ENCODE measurements at places on chromosomes 7 and 10.

- H3K36me3 ChIP-seq: no peaks in the 10 kb centered on the region
- H3K27me3 ChIP-seq: no peaks in the 10 kb centered on the region
- no peak for DNase-seq
- H3K4me1 ChIP-seq: no peaks in the 10 kb centered on the region
Measured at GRCh38 chr10:107091126-107091525, 73.4 kb downstream of the SORCS1 start.

GRCh38 chr7:119936836-119937235 lies 336.1 kb upstream of the KCND2 start:
- no peak overlapping the region for H3K27ac ChIP-seq
- H3K4me3 ChIP-seq: no peak overlapping the region
- no peak for DNase-seq
- no peaks in the 10 kb centered on the region for H3K36me3 ChIP-seq
- H3K27me3 ChIP-seq: no peaks in the 10 kb centered on the region
- H3K4me1 ChIP-seq: no peaks in the 10 kb centered on the region

DNA sequence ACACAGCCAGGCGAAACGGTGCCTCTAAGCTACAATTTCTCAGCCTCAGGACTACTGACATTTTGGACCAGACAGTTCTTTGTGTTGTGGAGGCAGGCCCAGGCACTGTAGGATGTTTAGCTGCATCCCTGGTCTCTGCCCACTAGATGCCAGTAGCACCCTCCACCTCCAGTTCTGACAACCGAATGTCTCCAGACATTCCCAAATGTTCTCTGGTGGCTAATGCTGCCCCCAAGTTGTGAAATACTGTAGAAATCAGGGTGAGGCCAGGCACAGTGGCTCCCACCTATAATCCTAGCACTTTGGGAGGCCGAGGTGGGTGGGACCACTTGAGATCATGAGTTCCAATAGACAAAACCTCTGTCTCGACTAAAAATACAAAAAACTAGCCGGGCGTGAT lies 18.2 kb downstream of the HNRNPF start:
- H3K4me3 ChIP-seq: no peak overlapping the region
- H3K27me3 ChIP-seq: no peaks in the 10 kb centered on the region
- peaks cover 89% of the 10 kb centered on the region for H3K36me3 ChIP-seq
- H3K27ac ChIP-seq: no peak overlapping the region
- DNase-seq: no peak
- H3K4me1 ChIP-seq: peaks cover 44% of the 10 kb centered on the region

DNA sequence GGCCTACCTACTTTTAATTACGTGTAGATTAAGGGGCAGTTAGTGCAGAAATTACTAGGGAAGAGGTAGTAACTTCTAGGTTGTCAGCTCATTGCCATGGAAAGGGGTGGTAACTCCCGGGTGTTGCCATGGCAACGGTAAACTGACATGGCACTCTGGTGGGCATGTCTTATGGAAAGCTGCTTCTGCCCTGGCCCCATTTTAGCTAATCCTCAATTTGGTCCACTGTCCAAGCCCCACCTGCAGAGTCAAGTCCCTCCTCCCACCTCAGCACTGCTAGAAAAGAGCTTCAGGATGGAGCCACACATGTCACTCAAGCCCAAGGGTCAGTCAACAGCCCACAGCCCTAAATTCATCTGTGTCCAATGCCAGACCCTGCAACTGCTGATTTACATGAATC lies 7.5 kb upstream of the ZKSCAN1 start:
- H3K4me3 ChIP-seq: no peak overlapping the region
- H3K4me1 ChIP-seq: peaks cover 31% of the 10 kb centered on the region
- no peak overlapping the region for H3K27ac ChIP-seq
- no peak for DNase-seq

DNA sequence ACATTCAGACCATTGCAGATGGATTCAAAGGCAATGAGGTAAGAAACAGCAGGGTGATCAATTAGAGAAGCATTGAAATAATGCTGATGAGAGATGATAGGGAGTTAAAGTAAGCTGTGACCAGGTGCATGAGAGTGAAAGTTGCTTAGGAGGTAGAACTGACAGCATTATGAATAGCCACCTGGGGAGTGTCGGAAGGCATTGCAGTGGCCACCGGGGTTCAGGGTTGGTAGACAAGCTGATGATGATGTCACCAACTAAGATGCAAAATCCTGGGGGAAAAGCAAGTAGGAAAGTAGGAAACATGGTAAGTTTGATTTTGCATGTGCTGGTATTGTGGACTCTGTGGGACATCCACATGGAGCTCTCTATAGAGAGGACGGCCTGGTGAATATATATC lies 211.9 kb upstream of the ETV1 start:
- H3K27ac ChIP-seq: no peak overlapping the region
- H3K27me3 ChIP-seq: no peaks in the 10 kb centered on the region
- no peak overlapping the region for H3K4me3 ChIP-seq
- no peaks in the 10 kb centered on the region for H3K4me1 ChIP-seq
- no peaks in the 10 kb centered on the region for H3K36me3 ChIP-seq

DNA sequence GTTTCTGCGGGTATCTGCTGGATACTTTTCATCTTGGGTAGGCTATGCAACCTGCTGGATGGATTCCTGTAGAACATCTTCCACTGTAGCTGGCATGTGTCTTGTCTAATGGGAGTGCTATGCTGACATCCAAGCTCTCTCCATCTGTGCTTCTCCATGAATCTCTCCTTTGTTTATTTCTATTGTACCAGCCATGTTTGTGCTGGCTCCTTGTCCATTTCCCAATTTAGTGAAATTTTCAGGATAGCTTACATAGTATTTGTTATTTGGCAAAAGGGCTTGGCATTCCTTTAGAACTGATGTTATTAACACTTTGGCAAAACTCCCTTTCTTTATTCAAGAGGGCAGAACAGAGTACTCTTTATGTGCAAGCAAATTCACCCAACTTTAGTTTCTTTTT lies 198.0 kb downstream of the CSTF2T start:
- no peaks in the 10 kb centered on the region for H3K27me3 ChIP-seq
- H3K27ac ChIP-seq: no peak overlapping the region
- DNase-seq: no peak

DNA sequence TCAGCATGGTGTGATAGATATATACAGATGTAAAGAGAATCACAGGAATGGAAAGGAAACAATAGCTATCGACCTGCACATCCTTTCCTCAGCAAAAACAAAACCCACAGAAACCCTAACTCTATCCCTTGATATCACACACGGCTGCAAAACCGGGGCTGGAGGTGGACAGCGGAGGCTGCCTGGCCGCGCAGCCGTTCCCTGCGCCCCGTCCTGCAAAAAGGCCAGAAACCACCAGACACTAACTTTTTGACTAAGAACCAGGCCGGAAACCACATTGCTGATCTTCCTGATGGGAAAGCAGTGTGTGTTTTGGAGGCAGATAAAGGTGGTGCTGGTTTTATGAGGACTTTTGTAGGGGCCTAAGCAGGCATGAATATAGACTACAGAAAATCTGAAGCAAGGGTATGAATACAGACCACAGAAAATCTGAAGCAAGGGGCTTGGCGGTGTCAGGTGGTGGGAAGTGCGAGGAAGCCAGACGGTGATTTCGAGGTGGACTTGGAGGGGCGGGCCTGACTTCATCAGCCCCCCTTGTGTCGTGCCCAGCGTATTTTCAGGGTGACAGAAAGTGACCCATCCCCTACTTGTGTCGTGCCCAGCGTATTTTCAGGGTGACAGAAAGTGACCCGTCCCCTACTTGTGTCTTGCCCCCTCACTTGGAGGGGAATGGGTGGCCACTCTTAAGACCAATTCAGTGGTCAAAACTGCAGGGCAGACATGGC lies 123.3 kb downstream of the WDR37 start:
- peak; percentile 56 for DNase-seq
- no peak overlapping the region for H3K4me3 ChIP-seq
- no peaks in the 10 kb centered on the region for H3K27me3 ChIP-seq
- H3K36me3 ChIP-seq: no peaks in the 10 kb centered on the region

All from upper lobe of left lung (tissue), 6 donors.